Left ventricle myocardium inferior (tissue), 1 donor: ENCODE measurements at places on chromosomes 3 and 15.

DNA sequence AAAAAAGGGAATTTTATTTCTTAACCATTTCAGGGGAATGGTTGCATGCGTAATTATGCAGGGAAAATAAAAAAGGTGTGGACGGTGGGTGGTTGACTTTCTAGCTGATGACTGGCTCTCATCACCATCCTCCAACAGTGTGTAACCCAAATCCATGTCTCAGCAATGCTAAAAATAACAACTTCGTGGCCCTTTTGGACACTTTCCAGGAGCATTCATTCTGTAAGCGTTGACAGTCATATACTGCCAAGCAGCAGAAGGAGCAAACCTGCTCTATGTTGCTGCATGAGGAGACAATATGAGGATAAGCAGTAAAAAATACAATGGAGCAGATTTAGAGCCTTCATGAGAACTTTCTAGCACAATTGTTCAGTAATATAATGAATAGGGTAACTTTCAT lies 189.1 kb downstream of the ANXA2 start:
- DNase-seq, result no peak

DNA sequence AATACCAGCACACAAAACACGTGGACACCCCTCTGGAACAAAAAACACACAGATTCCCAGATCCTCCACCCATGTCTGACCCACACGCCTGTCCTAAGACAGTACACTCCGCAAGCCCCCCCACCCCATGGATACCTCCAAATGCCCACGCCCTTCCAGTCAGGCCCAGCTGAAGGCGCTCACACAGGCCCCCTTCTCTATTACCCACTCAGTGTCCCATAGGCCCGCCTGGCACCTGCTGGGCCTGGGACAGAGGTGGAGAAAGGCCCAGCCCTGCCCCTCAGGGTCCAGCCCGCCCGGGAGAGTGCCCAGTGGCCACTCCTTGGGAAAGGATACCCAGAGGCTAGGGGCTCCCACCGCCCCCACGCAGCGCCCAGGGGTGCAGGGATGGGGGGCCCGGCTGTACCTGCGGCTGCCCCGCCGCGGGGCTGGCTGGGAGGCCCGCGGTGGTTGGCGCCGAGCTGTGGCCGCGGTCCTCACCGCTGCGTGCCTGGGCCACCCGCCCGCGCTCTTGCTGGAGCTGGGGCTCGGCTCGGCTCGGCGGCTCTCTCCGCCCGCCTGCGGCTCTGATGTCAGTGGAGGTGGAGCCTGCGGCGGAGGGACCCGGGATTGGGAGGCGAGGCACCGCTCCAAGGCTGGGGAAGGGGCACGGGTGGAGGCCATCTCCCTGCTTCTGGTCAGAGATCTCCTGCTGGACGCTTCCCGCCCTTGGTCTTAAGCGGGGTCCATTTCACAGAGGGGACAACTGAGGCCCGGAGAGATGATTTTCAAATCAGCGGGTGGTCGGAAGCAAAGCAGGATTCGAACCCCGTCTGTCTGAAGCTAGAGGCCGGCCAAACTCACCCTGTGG lies at the start of gene CAMK1:
TSS of gene CAMK1 (minus strand) at position 522 of the 850 bp plus-strand sequence. CDS start 2,198 bp downstream, outside the sequence.
- DNase-seq, result peak; percentile 88

- DNase-seq, result no peak
These were observed 33.7 kb downstream of the SYNM start for GRCh38 chr15:99138491-99138982.

- DNase-seq, result no peak
These were observed 81.1 kb downstream of the MEGF11 start for GRCh38 chr15:66172324-66172980.

DNA sequence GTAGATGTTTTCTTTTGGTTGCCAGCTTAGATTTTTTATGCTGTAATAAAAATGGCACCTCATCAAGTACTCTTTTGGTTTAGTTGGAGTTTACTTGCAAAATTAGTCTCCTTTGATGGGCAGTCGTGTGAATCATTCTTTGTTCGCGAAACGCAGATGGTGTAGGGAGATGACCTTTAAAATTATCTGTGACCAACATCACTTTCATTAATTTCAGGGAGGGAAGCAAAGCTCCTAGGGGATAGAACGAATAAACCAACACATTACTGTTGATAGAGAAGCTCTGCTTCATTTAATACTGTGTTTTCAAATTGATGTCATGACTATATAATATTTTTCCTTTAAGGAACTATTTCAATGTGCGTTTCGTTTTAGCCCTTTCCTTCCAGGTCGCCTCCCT lies 67.4 kb downstream of the USP13 start:
- no peak for DNase-seq

DNA sequence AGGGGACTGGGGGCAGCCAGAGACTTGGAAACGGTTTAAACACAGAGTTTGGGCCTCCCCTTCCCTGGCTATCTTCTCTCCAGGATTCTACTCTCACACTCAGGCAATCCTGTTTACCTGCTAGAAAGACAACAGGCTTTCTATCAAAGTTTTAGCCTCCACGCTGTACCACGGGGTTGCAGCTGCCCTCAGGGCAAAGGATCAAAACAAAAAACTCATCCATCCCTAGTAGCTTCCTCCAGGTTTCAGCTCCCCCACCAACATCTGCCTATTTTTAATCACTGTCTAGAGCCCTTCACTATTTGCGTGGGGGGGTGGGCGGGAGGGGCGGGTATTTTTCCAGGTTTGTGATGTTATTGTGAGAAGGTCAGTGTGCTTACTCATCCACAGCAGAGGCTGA lies 286.8 kb upstream of the TRIM42 start:
- DNase-seq, result no peak

GRCh38 chr3:127000119-127000518 lies 17.2 kb downstream of the PLXNA1 start:
- DNase-seq, result no peak

GRCh38 chr15:62344806-62345539 lies 179.9 kb upstream of the C2CD4B start:
- no peak for DNase-seq

- no peak for DNase-seq
These were observed 254.8 kb downstream of the ZBTB20 start for GRCh38 chr3:114892131-114892879.

GRCh38 chr3:28399206-28399605 lies 50.6 kb upstream of the AZI2 start:
- no peak for DNase-seq

- DNase-seq, result no peak
These were observed 633.7 kb downstream of the ZIC1 start for GRCh38 chr3:148042663-148043445.

- no peak for DNase-seq
These were observed 74.9 kb downstream of the ETFA start for GRCh38 chr15:76236350-76236749.

DNA sequence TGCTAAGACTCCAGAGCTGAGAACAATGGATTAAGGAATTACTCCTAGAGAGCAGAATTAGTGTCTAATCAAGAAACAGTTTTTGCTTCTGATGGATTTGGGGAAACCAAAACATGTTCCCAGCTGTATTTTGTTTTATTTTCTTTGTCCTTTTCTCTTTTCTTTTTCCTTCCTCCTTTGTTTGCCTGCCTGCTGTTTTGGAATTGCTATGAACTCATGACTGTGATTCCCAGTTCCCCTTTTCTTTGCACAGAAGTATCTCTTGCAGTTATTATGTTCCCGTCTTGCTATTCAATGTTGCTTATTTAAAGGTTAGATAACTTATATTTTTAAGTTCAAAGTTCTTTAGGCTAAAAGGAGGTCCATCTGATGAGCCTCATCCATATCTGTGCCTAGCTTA lies 77.0 kb upstream of the GBE1 start:
- DNase-seq, result no peak

GRCh38 chr3:46663591-46664135 lies 29.8 kb downstream of the ALS2CL start:
- DNase-seq, result no peak

DNA sequence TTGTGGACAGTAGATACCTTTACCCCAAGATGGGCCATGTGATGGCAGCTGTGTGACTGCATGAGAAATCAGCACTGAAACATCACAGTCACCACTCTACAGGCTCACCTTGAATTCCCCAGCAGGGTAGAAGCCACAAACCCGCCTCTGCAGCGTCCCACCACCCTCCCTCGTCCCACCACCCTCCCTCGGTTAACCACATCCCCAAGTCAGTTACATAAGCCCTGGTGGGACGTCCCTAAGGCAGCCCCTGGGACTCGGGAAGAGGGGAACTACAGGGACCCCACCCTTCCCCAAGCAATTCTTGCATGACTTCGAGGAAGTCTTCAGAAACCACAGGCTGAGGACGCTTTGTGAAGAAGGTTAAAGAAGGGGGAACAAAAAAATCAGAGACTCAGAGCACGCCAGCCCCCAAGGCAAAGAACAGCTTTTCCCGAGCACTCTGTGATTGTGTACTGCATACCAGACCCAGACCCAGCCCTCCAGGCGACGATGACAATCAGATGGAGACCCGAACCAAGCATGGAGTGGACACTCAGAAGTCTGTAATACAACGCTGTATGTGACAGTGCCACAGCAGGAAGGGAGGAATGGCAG lies 60.5 kb downstream of the SH3BP5 start:
- peak; percentile 50 for DNase-seq

- no peak for DNase-seq
These were observed 26.8 kb downstream of the PAQR5 start for GRCh38 chr15:69325456-69325971.

GRCh38 chr3:194683380-194683779 lies 2.3 kb upstream of the FAM43A start:
- DNase-seq, result no peak

DNA sequence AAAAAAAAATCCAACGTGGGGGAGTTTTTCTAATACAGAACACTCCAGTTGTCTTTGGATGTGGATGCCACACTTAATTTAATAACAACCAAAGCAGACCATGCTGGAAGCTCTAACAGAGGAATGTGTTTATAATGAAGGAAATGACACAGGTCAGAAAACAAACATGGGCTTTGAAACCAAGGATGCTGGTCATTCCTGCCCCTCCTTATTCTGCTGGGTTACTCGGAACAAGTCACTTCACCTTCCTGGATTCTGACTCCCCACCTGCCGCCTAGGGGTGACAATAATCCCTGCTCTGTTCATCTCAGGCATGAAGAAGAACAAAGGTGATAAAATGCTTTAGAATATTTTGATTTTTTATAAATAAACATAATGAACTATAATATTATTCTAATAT lies 240.9 kb upstream of the ADAMTS9 start:
- no peak for DNase-seq

DNA sequence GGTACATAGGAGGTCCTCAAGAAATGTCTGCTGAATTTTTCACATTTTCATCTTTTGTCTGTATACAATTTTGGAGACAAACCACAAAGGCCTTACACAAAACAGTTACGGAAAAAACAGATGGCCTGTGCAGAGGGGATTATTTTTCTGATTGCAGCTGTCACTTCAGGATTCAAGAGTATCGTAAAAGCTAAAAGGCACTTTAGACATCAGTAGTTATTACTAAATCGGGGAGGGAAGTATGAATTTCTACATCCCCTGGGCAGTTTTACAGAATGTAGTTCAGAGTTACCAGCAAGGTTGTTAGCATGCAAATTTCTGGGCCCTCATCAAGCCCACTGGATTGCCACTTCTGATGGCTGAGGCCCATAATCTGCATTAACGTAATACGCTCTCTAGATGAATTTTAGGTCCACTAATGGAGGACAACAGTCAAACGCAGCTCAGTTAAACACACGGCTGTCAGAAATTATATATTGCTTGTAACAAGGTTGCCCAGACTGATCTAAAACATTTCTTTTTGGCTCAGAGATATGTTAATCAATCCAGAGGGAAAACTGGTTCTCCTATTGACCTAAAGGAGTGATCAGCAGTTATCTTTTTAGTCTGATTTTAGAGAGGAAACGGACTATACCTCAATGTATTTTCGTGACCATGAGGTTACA lies 1.1 kb downstream of the RIOX2 start:
- no peak for DNase-seq

GRCh38 chr15:67033571-67034044 lies 31.8 kb upstream of the SMAD3 start:
- no peak for DNase-seq

DNA sequence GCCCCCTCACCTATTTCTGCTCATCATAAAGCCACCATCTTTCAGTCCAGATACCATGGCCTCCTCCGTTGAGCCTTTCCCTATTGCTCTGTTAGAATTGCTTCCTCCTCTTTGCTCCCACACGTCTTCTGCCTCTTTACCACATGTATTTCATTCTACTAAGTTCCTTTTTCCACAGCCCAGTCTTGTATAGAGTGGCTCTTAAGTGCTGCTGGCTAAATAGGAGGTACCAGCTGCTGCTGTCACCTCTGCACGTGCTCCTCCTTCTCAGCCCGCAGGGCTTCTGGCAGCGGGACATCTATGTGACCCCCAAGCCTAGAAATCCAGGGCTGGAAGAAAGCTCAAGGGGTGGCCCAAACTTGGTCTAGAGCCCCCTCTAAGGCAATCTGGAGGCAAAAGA lies 38.8 kb upstream of the PLXND1 start:
- DNase-seq, result no peak

GRCh38 chr3:133573629-133574194 lies at the start of gene CDV3:
Gene CDV3 (plus strand): TSS chr3:133573686. CDS start chr3:133574045, 359 bp downstream.
- no peak for DNase-seq

GRCh38 chr15:25450163-25450562 lies 11.3 kb upstream of the UBE3A start:
- DNase-seq, result no peak

DNA sequence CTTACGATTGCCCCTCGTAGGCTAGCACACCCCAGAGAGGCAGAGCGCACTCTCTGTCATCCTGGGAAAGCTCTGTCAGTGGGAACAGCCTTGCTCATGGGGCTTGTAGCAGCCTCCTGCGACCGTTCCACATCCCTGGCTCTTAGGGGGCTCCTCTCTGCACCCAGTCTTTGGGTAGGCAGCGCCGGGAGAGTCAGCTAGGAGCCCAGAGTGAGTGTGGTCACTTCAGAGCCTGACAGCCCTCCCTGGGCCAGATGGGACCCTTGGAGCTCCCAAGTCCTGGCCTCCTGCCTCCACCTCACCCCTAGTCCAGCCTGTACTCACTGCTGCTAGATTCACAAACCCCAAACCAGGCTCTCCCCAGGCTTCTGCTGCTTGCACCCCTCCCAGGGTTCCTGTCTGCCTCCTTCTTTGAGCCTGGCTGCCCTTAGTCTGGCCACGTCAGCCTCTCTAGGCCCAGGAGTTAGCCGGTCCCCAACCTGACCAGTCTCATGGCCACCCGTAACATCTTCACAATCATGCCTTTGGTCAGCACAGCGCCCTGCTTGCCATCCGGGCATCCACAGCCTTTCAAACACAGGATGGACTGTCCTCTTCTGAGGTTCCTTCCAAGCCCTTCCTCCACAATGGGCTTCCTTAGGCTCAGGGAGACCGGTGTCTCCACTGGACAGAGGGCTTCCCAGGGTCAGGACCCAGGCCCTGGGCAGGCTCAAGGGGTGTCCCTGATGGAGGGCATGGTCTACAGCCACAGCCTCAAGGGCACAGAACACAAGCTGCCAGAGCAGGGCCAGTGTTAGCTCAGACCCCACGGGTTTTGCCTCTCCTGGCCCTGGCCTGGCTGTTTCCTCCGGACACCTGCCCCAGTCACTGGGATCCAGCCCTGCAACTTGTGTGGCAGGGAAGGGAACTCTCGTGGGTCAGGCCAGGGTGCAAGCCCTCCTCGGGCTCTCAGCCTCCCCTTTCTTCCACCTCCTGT lies 4.6 kb downstream of the ACSBG1 start:
- no peak for DNase-seq

GRCh38 chr3:89059211-89059925 lies 48.1 kb upstream of the EPHA3 start:
- DNase-seq, result no peak
